ENCODE measurements at places on chromosomes 4 and X. TPM values are rescaled to one million over a fixed set of nuclear protein-coding genes. Genes with fewer than 3 reads are reported as not detected.

NAAA gene
- total RNA-seq = 16.6 TPM

KIAA1210 gene
- total RNA-seq = under 0.01 TPM

CXorf58 gene
- 0.23 TPM for total RNA-seq

NPNT gene
- total RNA-seq = 31.6 TPM

SUPT20HL2 gene
- total RNA-seq = not detected

TMEM175 gene
- 26.1 TPM for total RNA-seq

MAGED4 gene
- total RNA-seq = 160 TPM

GPR82 gene
- total RNA-seq = not detected

MAB21L2 gene
- total RNA-seq = 3.0 TPM

SHROOM3 gene
- 10.6 TPM for total RNA-seq

TSPAN6 gene
- 41.1 TPM for total RNA-seq

SORCS2 gene
- total RNA-seq = 20.3 TPM

REELD1 gene
- not detected for total RNA-seq

SMR3B gene
- total RNA-seq = not detected

PNMA5 gene
- total RNA-seq = 9.7 TPM

ZMYM3 gene
- 44.1 TPM for total RNA-seq

APEX2 gene
- total RNA-seq = 3.2 TPM

FGFBP1 gene
- not detected for total RNA-seq

CLGN gene
- 10.8 TPM for total RNA-seq

MAGEE2 gene
- 4.2 TPM for total RNA-seq

HMX1 gene
- 0.46 TPM for total RNA-seq

CORIN gene
- 2.5 TPM for total RNA-seq
